ENCODE measurements at places on chromosomes 1 and 21.

GRCh38 chr1:207672522-207673130, 27.7 kb downstream of the CR1L start:
- no peak for DNase-seq

DNA sequence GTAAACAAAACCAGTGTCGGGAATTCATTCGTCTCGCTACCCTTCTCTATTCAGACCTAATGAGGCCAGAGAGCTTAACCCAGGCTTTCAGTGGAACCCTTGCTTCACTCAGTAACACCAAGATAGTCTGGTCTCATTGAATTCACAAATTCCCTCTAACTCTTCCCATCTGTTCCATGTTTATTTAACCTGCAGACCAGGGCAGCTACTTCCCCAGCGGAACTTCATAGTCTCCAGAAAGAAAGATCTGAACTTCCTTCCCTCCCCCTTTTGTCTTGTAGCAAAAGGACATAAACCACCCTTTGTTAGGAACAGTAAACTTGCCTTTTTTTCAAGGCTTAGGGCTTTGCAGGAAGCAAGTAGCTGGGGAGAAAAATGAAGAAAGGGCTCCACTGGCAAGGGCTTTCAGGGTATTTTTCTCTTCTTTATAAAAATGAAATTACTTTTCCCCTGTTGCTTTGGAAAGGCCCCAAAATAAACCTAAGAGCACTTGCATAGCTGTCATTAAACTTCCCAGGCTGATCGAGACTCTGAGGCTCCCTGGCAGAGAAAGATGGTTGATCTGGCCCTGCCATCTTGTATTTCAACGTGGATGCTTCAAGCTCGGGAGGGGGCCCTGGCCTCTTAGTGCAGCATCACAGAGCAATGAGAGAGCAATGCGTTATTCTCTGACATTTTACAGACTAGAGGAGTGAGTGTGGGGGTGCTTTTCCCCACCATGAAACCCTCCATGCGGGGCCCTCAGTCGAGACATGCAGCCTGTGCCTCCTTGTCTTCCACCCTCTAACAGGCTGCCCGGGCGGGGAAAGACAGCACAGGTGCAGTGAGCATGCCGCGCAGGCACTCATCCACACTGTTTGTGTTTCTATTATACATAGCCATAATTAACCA, 30.0 kb downstream of the MIS18A start:
- DNase-seq, result no peak

GRCh38 chr1:158107916-158108315, 72.8 kb upstream of the CD1D start:
- no peak for DNase-seq

GRCh38 chr1:180163041-180163440, 8.4 kb downstream of the QSOX1 start:
- DNase-seq, result no peak

GRCh38 chr21:17414766-17415165, 98.1 kb upstream of the CXADR start:
- no peak for DNase-seq

DNA sequence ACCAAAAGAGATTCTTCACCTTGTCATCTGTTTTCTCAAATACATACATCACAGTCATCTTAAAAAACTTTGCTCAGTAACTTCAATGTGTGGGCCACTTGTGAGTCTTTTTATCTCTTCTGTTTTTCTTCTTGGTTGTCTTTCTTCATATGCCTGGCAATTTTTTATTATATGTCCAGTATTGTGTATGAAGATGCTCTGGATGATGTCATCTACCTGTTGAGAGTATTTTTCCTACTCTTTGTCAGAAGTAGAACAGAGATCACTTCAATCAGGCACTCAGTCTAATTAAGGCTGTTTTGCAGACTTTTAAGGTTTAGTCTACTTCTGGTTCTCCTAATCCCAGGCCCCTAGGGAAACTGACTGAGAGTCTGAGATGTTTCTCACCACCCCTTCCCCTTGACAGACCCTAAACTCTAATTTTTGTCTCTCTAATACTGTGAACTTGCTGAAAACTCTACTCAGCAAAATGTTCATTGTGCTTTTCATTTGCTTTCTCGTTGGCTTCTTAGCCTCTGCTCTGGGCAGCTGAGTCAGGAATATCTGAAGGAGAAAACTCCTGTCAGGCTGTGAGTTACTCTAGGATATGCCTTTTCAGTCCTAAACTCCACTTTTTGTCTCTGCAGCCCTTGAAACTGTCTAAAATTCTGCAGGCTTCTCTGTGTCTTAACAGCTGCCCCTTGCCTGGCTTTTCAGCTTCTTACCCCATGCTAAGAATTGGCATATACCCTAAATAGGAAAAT, 33.0 kb upstream of the DNAJC6 start:
- DNase-seq, result no peak
